ENCODE measurements at places on chromosomes 6 and 20.

- no peak for DNase-seq
Observed at GRCh38 chr6:95587989-95588388, 10.7 kb downstream of the MANEA start.

DNA sequence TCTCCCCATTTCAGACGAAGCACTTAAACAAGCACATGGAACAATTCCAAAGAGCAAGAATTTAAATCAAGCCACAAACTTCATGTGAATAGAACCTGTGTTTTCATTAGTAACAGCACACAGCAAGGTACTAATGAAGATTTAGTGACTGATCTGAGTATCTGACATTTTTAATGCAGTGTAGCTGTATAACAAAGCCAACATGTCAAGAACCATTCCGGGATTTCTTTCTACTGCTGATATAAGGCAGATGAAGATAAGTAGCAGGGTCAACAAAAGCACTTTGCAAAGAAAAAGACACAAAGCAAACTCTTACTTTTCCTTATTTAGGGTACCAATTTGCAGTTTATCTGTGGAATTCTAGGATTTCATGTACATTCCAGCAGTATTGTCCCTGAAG lies 11.3 kb downstream of the SLC17A5 start:
- no peak for DNase-seq

- no peak for DNase-seq
Observed at GRCh38 chr6:4852938-4853337, 76.7 kb downstream of the CDYL start.

DNA sequence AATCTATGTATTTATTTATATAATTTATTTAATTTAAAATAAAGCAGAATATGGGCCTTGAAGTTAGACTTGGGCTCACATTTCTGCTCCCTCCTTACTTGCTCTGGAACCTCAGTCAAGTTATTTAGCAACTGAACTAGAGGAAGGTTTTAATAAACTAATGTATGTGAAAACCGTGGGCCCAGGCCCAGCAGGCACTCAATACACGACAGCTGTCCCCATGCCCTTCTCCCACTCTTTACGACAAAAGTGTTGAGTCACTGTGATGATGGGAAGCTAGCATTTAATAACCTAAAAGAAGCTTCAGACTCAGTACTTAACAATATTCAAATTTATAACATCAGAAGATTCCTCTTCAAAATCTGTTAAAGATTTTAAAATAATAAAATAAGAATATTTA lies 46.7 kb downstream of the SERAC1 start:
- DNase-seq = no peak

DNA sequence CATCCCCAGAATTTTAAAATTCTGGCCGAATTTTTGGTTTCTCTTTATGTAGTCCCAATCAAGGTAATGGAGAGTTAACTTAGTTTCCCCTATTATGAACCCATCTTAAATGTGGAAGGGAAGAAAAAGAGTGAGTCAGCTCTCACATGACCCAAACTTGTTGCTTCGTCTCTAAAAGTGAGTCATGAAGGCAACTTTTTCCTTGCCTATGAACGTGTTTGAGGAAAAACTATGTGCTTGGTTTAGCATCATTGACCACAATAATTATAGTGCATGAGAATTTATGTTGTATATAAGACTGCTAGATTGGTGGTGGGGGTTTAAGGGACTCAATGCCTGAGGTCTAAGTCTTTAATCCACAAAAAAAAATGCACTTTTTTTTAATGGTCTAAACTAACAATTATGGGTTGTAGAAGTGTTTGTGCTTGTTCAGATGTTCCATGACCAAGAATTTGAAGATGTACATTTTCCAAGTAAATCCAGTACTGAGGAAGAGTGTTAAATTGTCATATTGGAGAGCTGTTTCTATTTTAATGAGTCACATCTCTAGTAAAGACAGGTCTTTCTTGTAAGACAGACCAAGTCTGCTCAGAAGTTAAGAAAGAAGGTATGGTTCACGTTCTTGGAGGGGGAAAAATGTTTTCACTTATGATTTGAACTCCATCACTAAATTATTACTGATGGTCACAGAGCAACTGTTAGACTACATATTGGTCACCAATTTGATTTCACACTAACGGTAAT lies 409.9 kb upstream of the MARCKS start:
- DNase-seq = no peak

DNA sequence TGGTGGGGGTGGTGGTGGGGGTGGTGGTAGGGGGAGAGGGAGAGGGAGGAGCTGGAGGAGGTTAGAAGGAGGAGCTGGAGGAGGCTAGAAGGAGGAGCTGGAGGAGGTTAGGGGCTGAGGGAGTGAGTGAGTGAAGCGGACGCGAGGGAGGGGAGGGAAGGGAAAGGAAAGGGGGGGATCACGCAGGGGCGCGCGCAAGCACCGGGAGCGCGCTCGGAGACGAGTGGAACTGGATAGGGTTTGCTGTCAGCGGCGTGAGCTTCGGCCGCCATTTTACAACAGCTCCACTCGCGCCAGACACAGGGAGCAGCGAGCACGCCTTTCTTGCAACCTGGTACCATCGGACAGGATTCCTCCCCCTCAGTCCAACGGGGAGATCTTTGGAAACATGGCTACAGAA lies 90.5 kb upstream of the FERMT1 start:
- DNase-seq = no peak

- no peak for DNase-seq
Observed at GRCh38 chr6:40543776-40544175, 43.4 kb downstream of the LRFN2 start.

Data from coronary artery (tissue), 2 donors.